ENCODE measurements at places on chromosomes 5 and 9.
A peak's percentile ranks its signal among the peaks of the same experiment; 100 is the strongest.

DNA sequence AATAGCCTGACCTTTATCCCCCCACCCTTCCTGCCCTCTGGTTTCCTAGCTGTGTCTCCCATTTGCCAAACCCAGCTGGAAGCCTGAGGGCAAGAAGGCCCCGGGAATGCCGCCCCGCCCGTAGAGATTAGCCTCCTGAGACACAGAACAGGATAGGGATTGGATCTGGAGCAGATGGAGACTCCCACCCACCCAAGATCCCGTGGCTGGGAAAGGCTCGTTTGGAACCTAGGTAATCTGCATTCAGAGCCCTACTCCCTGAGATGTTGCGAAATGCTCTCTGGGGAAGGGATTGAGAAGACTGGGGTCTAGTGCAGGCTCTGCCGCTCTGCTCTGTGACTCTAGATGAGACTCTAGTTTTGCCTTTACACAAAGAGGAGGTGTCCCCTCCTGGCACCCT is 10.9 kb downstream of the AQP3 start:
- no peak for DNase-seq

DNA sequence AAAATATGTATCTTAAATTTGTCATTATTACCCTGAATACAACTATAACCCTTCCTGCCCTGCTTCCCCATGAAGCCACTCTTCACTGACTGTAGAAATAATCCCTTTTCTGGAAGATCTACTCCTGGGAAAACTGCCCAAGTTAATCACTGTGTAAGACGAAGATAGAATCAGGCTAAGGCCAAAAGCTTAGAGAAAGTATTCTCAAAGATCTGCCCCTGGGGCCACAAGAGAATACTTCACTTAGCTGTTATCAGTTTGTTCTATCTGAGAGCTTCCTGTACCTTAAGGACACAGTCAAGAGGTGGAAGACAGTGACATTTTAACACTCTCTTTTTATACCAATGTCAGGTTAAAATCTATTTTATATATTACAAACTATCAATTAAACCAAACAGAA is 33.8 kb downstream of the RNF145 start:
- DNase-seq = peak; percentile 23

DNA sequence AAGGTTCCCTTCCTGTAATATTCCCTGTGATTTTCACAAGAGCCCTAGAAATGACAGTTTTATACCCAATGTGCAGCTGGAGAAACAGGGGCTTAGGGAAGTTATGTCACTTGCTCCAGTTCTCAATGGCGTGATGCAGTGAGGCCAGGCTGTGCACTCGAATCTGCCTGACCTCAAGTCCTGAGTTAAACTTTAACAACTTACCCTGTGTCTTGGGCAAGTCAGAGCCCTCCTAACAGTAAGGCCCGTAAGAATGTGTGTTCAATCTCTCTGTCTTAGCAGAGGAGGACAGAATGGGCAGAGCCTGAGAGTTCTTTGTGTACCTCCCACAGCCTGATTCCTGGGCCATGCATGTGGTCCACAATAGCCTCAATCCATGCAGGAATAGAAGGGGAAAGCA is 181.1 kb downstream of the TRIM32 start:
- DNase-seq = no peak

- DNase-seq = no peak
Measured at GRCh38 chr5:74587300-74587699, 53.2 kb downstream of the ENC1 start.

DNA sequence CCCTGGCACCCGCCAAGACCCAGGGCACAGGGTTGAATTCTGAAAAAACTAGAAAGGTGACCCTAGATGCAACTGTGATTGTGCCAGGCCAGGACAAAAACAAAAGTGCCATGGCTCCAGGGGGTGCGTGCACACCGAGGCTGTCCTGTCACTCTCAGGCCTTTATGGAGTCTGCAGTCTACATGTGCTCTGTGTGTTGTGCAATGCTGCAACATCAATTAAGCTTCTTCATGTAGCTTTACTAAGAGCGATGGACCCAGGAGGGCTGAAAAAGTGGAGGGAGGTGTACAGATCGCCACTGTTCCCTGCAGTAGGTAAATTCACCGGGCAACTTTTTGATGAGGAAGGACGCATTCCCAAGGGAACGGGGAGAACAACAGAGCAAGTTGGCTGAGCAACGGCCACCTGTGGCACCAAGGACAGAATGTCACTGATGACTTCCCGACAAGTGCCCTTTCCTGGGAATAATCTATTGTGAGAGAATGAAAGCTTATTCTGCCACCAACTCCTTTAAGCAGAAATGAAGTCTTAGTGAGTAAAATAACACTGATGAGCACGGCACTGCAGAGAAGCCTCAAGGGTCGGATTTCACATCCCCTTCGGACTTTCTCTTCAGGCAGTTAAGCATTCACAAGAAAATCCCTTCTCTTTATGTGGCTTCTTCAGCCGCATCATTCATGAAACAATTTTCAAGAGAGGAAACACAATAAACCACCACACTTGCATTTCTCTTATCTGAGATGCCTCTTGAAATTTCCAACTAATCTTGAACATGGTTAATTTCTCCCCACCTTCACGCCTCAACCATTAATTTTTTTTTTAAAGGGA is 149.6 kb downstream of the DROSHA start:
- DNase-seq = no peak
